ENCODE measurements at places on chromosomes 6 and 20.

- DNase-seq: no peak
Observed at GRCh38 chr6:41275489-41275888, 11.0 kb downstream of the TREM1 start.

DNA sequence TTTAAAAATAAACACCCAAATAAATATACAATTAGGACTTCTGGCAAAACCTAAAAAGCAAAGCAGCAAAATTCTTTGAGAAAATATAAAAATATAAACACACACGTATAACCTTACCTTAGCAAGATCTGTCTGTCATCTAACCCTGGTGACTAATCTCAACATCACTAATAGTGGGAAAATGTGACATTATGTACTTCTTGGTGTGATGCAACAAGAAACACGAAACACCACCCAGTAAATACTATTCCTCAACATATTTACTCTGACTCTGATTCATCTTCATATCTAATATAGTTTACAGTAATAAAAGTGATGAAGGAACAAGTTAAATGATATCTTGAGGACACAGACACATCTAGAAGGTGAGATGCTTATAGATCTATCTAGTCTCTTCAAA is 332.6 kb upstream of the MANEA start:
- DNase-seq: no peak

- DNase-seq: no peak
Observed at GRCh38 chr20:10992731-10993130, 318.9 kb upstream of the JAG1 start.

GRCh38 chr6:116783852-116784251 is 18.3 kb upstream of the FAM162B start:
- DNase-seq: no peak

DNA sequence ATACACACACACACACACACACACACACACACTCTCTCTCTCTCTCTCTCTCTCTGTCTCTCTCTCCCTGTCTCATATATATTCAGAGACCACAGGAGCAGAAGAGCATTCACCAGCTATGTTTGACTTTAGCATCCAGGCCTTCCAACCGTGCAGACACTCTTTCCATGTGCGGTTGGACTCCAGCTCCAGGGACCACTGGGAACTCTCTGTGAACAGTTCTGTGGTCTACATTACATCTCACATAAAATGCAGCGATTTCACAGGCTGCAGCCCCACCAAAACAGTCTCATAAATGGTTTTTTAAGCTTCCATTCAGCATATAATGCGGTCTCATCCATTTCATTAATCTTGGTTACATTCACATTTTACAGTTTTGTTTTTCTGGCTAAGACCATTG is 508.4 kb upstream of the SULF2 start:
- no peak for DNase-seq

GRCh38 chr6:158232316-158233213 is 64.4 kb downstream of the GTF2H5 start:
- peak; percentile 22 for DNase-seq

GRCh38 chr20:6863798-6864201 is 96.3 kb downstream of the BMP2 start:
- DNase-seq: no peak

- DNase-seq: no peak
Observed at GRCh38 chr20:15455279-15455678, 1117.9 kb upstream of the FLRT3 start.

- peak; percentile 72 for DNase-seq
Observed at GRCh38 chr20:17895641-17896171, 72.9 kb downstream of the SNX5 start.

GRCh38 chr6:8181160-8181881 is 79.0 kb upstream of the EEF1E1 start:
- DNase-seq: no peak

DNA sequence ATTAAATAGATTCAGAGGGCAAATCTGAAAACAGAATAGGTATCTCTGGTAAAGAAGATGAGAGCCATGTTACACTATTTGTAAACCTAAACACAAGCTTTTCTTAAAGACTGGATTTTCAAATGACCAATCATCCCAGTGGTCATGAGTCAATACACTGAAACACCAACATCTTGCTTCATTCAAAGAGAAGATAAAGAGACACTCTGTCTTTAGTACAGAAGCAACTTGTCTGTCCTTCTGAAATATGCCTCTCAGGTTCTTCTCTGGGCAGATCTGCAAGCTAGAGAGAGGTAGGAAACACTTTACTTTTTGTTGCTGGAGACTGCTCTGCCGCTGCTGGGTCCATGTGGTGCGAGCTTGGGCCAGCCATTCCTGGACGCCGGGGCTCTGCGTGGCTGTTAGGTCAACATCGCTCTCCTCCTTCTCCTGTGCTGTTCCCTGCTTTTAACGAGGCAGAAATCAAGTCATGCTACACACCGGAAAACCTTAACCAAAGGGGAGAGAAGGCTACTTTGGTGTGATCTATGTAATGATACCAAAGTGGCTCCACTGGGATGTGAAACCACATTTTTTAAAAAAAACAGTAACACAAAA is 368.2 kb downstream of the SYNE1 start:
- no peak for DNase-seq

- no peak for DNase-seq
Observed at GRCh38 chr6:11953641-11954040, 58.5 kb upstream of the HIVEP1 start.

DNA sequence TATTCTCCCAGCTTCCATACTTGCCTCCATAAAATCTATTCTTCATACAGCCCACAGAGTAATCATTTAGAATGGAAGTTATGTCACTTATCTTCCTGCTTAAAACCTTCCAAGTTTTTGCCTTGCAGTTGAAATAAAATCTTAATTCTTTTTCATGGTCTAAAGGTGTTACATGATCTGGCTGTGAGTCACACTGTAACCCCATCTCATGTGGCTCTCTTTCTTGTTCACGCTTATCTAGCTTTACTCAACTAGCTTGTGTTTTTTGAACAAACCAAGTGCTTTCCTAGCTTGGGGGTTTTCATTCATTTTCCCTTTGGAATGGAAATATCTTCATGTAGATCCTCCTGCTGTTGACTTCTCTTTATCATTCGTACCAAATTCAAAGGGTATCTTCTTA is 23.6 kb upstream of the THEMIS start:
- no peak for DNase-seq

DNA sequence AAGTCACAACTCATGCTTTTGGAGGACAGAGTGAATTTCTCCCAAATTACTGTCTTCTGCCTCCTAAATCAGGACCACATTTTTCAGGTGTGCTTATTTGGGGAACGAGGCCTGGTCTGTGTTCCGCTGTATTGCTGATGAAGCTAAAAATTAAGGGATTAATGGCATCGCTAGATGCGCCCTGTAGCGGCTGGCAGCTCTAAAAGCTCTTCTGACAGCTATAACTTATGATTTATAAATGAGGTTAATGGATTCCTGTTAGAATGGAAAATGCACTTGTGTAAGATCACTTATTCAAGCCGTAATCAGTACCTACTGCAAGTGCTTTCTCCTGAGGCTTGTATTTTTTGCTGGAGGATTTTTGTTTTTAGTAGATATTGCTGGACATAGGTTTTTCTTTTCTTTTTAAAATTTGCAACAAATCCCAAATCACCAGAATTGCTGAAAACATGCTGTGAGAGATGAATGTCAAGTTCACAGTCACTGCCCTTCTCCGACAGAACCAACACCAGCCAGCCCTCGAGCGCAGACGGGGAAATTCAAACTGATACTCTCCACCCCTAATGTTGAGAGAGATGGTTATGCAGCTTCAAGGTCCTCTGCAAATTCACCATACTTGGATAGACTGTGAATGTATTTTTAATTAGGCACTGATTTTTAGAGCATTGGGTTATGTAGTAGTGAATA is 49.1 kb downstream of the AKAP12 start:
- peak; percentile 20 for DNase-seq

GRCh38 chr20:43178080-43178479 is 11.6 kb downstream of the PTPRT start:
- no peak for DNase-seq

DNA sequence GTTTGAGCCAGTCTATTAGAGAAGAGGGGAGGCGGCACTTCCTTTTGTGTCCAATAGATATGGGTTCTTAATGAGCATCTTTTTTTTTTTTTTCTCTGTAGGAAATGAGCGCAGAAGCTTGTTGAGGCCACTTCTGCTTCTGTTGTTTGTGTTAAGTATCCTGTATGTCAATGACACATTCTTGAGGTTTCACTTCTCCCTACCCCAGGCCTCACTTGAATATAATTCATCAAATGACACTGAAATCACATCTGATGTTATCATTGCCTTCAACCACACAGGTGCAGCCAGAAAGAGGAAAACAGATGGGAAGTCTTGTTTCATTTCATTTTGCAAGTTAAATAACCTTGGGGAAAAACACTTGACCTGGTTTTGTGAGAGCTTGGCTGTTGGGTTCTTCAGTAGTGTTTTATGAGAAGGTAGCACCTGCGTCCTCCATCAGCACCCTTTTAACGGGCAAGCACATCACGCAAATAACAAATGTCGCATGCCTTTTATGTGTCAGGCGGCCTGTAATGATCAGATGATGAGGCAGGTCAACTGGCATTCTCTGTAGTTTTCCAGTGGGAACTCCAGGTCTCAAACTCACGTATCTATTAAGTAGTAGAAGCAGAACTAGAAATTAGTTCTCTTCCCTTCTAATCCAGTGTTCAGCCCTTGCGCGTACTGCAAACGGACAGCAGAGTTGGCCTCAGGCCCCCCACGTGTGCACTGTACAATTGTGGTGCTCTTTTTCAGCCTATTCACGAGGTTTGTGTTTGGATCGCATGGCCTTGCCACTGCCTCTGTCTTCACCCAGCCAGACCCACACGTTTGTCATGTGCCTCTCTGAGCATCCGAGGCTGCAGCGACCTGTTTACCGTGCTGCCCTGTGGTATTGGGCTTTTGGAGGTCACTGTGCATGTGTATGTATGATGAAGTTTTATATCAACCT is 23.5 kb downstream of the PLEKHG1 start:
- DNase-seq: peak; percentile 79

DNA sequence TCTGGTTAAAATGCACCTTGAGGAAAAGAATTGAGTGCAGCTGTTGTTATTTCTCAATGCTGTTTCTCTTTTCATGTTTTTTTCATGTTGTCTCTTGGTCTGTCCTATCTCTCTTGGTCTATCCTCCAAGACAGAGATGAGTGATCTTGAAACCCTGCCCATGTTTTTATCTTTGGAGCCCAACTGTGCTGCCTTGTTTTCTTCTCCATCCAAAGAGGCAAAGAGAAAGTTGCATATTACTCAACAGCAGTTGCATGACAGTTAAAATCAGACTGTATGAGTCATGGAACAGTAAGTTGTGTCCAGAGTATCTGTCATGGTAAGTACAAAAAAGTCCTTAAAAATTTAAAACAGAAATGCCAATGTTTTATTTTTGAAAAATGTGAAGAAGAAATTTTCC is 26.2 kb downstream of the BCAS1 start:
- DNase-seq: no peak

- no peak for DNase-seq
Observed at GRCh38 chr20:34528921-34529297, 12.7 kb downstream of the DYNLRB1 start.

GRCh38 chr6:157994125-157994795 is 12.6 kb downstream of the SYNJ2 start:
- DNase-seq: no peak

DNA sequence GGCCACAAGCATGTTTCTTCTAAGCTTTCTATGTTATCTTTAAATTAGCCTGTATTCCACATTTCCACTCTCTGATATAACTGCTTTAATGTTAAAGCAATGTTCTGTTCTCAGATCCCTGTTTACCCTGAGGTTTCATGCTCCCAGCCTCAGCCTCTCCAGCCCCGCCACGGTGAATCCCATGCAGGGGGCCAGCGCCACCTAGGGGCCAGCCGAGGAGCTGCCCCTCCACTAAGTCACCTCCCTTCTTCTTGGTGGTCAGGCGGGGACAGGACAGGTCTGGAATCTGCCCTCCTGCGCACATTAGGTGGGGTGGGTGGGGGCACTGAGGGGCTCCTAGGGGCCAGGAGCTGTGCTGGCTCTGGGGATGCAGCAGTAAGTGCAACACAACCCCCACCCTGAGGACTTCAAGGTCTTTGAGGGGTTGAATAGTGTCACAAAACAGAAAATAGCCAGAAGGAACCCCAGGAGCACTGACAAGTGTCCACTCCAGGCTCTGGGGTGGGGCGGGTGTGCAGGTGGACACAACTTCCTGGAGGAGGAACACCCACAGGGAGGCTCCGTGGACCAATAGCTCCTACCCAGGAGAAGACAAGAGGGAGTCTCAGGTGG is 61.6 kb downstream of the RAB44 start:
- DNase-seq: peak; percentile 74

GRCh38 chr20:37565134-37565811 is 37.6 kb upstream of the BLCAP start:
- DNase-seq: no peak

- DNase-seq: no peak
Observed at GRCh38 chr6:161091972-161092701, 100.6 kb downstream of the MAP3K4 start.

GRCh38 chr6:47288267-47289090 is 21.2 kb downstream of the TNFRSF21 start:
- no peak for DNase-seq

- DNase-seq: no peak
Observed at GRCh38 chr6:22727710-22728109, 158.3 kb downstream of the HDGFL1 start.
